Psoas muscle (tissue), 8 donors: ENCODE measurements at places on chromosomes 6 and 20. TPM values are rescaled to one million over a fixed set of nuclear protein-coding genes. Genes with fewer than 3 reads are reported as not detected.

The RSPO3 gene
- polyA plus RNA-seq = 20.6 TPM

The SCRT2 gene
- not detected for polyA plus RNA-seq

The TGM2 gene
- polyA plus RNA-seq = 23.6 TPM

The NHLRC1 gene
- polyA plus RNA-seq = 3.2 TPM

The TLDC2 gene
- polyA plus RNA-seq = not detected

The CTCFL gene
- not detected for polyA plus RNA-seq

The ARFRP1 gene
- 74.0 TPM for polyA plus RNA-seq
